Uterus (tissue), 4 donors: ENCODE measurements at places on chromosomes 1 and 21. TPM values are rescaled to one million over a fixed set of nuclear protein-coding genes. Genes with fewer than 3 reads are reported as not detected.

LCE1D gene
- not detected for total RNA-seq

ADGRL2 gene
- 43.5 TPM for total RNA-seq

FALEC gene
- total RNA-seq, result not detected

STUM gene
- total RNA-seq, result 1.3 TPM

DNA sequence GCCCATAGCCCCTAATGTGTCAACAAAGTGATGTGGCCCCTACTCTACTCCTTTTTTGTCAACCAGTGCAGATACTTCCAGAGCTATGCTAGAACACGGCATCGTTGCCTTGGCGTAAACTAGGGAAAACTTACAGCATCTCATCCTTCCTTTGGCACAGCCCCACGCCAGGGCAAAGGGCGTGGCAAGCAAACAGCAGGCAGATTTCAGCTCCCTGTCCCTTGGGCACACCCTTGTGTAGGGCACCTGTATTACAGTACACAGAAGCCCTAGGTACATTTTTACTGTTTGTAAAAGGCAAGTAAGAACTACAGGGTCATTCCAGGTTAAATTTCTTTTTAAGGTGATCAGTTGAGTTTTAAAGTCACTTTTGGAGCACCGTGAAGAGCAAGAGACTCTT lies 29.3 kb downstream of the PRDX6 start:
- DNase-seq, result no peak

GRCh38 chr1:183105449-183105848 lies 80.6 kb upstream of the LAMC2 start:
- DNase-seq, result no peak

DNA sequence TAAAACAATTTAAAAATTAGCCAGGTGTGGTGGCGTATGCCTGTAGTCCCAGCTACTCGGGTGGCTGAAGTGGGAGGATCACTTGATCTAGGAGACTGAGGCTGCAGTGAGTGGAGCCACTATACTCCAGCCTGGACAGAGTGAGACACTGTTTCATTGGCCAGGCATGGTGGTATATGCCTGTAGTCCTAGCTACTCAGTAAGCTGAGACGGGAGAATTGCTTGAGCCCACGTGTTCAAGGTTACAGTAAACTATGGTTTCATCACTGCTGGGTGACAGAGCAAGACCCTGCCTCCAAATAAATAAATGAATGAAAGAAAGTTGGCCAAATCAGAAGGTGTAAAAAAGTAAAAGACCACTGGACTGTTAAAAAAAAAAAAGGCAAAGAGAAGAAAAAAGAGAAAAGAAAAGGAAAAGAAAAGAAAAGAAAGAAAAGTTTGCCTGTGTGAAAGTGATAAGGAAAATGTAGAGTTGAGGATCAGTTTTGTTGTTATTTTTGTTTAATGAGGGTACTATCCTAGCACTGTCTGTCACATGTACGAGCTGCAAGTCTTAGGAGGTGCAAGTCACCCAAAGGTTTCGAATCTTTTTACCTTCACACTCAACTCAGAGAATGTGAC lies 52.3 kb downstream of the LUZP1 start:
- DNase-seq, result no peak

DNA sequence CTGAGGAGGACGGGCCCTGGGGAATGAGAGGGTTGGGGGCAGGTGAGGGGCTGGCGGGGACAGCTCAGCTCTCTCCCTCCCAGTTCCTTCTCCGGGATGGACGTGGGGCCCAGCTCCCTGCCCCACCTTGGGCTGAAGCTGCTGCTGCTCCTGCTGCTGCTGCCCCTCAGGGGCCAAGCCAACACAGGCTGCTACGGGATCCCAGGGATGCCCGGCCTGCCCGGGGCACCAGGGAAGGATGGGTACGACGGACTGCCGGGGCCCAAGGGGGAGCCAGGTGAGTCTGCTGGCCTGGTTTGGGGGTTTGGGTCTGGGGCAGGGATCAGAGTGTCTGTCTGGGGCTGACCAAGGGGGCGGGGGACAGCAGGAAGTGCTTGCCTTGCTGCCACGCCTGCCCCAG lies 495 bp downstream of the C1QC start:
- DNase-seq, result no peak

GRCh38 chr1:55823541-55824250 lies 608.5 kb upstream of the USP24 start:
- no peak for DNase-seq

DNA sequence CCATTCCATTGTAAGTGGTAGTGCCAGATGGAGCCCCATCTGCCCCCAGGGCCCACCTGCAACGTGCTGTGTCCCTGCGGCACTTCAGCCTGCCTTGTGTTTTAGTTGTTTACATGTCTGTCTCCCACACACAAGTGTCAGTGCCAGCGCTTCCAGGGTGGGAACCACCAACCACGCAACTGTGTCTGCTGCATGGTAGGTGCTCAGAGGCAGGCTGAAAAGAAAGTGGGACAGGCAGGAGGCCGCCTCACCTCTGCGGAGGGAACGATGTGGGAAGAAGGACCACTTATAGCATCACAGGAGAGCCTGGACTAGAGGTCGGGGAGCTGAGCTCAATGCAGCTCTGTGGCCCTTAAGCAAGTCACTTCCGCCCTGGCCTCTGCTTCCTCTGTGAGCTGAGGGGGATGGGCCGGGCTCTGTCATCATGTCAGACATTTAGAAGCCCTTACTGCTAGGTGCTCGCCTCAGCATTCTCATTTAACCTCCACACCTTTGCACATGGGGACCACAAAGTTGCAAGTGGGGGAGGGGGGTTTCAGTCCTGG lies 17.9 kb downstream of the SLC9A1 start:
- no peak for DNase-seq

DNA sequence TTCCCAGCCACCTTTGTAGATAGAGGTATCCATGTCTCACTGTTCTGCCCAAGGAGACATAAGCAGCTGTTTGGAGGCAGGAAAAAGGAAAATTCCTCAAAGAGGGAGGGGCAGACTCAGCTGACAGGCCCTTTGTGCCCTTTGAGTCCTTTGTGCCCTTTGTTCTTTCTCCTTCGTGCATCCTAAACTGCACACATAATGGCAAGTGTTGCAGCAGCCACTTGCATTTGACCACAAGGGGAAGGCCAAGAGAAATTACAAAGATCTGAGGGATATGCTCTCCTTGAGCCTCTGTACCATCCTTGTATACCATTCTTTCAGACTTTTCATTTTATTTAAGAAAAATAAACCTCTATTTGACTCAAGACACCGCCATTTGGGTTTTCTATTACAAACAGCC lies 71.8 kb upstream of the PKN2 start:
- no peak for DNase-seq
